ENCODE measurements at places on chromosomes 12 and 14. TPM values are rescaled to one million over a fixed set of nuclear protein-coding genes. Genes with fewer than 3 reads are reported as not detected.

DNA sequence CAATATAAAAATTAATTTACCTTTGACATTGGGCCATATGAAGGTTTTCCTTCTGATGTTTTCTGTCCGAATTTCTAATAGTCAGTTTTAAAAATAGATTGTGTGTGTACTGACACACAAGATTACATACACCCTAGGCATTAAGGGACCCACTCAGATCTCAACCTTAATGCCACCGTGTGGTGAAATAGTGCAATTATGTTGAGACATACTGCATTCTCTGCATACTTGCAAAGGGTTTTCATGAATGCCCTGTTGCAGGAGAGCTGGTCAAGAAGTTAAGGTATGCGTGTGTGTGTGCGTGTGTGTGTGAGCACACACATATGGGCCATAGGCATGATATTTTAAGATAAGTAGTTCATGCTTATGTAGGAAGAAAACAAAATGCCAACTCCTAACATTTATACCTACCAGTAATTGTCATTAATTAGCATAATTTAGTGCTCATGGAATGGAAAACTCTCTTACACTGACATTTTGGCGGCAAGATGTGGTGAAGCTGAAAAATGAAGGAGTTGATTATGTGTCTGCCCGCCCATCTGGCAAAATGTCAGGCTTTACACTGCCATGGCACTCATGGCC is 58.8 kb downstream of the PIK3C2G start:
- H3K4me3 ChIP-seq = no peak overlapping the region
- H3K36me3 ChIP-seq = no peaks in the 10 kb centered on the region
- H3K4me1 ChIP-seq = no peaks in the 10 kb centered on the region
- no peaks in the 10 kb centered on the region for H3K27me3 ChIP-seq

DNA sequence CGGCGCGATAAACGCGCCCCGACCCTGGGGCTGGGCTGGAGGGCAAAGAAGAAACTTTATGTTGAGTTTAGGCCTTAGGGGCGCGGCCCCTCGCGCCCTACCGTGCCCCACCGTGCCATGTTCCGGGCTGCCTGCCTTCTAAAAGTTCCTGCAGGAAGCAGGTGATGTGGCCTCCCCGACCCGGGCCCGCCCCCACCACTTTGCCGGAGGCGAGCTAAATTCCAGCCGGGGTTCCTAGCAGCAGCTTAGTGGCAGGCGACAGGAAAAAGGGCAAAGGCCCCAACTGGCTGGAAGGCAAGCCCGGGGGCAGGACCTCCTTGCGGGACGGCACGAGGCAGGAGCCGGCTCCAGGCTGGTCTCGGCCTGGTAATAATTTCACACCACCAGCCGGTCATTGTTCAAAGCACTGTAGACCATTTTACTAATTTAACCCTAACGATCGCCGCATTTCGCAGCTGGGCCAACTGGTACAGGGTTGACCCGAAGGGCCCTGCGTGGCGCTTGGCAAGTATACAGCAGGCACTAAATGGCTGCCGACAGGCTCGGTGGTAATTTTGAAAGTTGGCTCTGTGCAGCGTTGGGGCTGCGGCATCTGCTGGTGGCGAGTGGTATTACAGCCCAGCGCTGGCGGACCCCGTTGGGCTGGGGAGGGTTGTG is 895 bp upstream of the CCDC88C start:
- peak overlapping the region; percentile 75 for H3K27ac ChIP-seq
- DNase-seq = peak; percentile 76
- peak overlapping the region; percentile 75 for H3K4me3 ChIP-seq
- no peaks in the 10 kb centered on the region for H3K27me3 ChIP-seq

DNA sequence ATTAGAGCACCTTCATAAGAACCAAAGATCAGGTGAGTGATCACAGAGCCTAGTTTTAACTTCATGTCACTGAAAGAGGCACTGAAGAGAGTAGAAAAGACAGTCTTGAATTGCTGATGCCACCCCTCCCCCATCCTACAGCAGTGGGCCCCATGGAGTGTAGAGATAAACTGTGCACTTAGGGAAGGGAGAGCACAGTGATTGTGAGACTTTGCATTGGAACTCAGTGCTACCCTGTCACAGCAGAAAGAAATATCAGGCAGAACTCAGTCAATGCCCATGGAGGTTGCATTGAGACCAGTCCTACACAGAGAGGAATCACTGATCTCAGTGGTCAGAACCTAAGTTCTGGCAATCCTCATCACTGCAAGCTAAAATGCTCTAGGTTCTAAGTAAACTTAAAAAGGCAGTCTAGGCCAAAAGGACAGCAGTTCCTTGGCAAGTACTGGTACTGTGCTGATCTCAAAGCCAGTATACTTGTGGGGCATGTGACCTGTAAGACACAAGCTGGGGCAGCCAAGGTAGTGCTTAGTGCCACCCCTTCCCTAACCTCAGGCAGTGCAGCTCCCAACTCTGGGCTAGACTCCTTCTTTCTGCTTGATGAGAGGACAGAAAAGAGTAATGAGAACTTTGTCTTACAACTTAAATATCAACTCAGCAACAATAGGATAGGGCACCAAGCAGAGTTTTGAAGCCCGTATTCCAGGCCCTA is 94.1 kb downstream of the FSCB start:
- no peak overlapping the region for H3K4me3 ChIP-seq
- H3K36me3 ChIP-seq = no peaks in the 10 kb centered on the region
- DNase-seq = no peak
- H3K27me3 ChIP-seq = no peaks in the 10 kb centered on the region
- no peaks in the 10 kb centered on the region for H3K4me1 ChIP-seq

DNA sequence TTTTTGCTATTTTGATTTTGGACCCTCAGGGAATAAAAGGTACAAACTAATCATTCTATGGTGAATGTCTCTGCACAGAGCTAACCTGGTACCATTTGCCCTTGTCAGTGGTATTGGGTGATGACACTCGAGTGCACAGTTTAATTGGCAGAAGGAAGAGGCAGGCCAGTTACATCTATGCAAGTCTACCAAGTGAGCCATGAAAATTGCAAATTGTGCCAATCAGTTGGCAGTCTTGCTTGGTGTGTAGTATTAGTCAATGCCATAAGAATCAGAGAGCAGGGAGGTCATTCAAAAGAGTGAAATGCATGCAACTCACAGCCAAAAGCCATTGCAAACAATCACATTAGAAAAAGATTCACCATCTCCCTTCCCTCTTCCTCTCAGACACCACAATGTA is 479.6 kb downstream of the ADAMTS20 start:
- no peak overlapping the region for H3K4me3 ChIP-seq
- no peak overlapping the region for H3K27ac ChIP-seq
- no peaks in the 10 kb centered on the region for H3K4me1 ChIP-seq
- no peaks in the 10 kb centered on the region for H3K27me3 ChIP-seq
- no peak for DNase-seq

DNA sequence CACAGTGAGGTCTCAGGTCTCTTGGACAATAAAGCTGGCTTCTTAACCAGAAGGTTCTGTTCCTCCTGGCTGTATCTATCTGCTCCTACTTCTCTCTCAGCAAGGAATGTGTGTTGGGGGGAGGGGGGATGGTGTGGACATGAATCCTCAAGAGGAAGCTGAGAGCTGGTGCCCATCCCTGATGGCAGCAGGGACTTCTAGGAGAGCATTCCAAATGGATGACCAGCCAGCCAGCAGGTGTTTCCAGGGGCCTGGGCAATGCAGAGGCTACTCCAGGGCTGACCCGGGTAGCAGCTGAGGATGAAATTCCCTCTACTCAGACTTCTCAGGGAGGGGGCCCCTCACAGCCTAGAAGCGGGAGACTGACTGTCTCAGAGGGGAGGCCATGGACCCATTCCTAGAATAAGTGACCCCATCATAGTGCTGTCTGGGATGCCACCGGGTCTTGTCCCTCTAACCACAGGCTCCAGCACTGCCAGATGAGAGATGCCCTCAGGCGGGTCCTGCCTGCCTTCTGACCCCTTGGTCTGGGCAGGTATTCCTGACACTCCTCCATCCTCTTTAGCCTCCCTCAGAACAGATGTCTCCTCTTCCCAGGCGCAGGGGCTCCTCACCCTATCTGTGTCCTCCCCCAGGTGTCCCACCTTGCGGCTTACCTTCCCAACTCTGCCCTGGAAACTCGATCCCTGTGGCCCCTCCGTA is 1.2 kb downstream of the RAB15 start:
- peaks cover 11% of the 10 kb centered on the region for H3K4me1 ChIP-seq
- no peak overlapping the region for H3K27ac ChIP-seq
- H3K27me3 ChIP-seq = peaks cover 26% of the 10 kb centered on the region
- H3K4me3 ChIP-seq = no peak overlapping the region
- no peaks in the 10 kb centered on the region for H3K36me3 ChIP-seq

DNA sequence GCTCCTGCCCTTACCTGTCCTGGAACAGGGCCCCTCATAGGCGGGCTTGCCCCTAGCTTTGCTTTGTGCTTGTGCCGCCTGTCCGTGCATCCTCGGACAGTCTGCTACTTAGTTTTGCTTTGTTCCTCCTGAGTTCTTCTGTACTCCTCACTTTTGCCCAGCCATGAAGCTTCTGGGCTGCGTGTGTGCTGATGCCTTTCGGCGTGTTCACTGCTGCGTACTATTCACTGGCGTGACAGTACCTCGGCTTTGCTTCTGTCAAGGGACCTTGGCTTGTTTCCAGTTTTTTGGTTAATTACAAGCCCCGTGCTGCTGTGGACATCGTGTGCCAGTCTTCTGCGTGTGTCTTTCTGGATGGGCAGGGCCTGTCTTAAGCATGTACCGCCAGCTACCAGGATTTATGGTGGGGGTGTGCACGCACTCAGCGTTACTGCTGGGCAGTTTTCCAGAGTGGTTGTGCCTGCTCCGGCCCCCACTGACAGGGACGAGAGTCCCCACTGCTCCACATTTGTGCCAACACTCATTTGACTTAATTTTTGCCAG is 2.5 kb downstream of the PACS2 start:
- no peak for DNase-seq
- no peaks in the 10 kb centered on the region for H3K36me3 ChIP-seq
- H3K4me3 ChIP-seq = no peak overlapping the region

GRCh38 chr14:32933629-32934072 is 5.0 kb upstream of the NPAS3 start:
- peaks cover 80% of the 10 kb centered on the region for H3K27me3 ChIP-seq
- no peaks in the 10 kb centered on the region for H3K4me1 ChIP-seq
- no peak overlapping the region for H3K27ac ChIP-seq
- no peak for DNase-seq
- H3K4me3 ChIP-seq = no peak overlapping the region
- H3K36me3 ChIP-seq = no peaks in the 10 kb centered on the region

DNA sequence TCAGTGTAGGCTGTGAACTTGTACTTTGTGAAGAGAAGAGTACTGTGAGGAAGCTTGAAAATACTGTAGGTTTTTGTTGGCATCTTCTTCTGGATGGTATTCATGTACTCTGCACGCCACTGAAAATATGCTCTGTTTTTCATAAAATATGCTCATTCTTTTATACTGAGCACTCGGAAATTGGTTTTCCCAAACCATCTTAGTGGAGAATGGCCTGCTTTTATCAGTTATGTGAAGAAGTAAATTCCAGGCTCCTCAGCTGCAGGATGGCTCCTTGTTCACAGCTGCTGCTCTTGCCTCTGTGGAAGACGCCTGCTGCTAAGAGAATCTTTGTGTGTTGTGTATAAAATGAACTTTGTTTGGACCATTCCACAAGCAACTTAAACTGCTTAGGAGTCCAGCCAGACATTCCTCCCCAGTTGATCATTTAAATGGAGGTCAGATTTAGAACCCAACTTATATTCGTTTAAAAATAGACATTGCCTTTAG is 443.5 kb upstream of the RGS6 start:
- no peak for DNase-seq
- H3K27me3 ChIP-seq = no peaks in the 10 kb centered on the region
- no peaks in the 10 kb centered on the region for H3K4me1 ChIP-seq
- H3K27ac ChIP-seq = no peak overlapping the region
- no peak overlapping the region for H3K4me3 ChIP-seq

GRCh38 chr12:76726626-76727025 is 37.3 kb upstream of the ZDHHC17 start:
- no peak overlapping the region for H3K4me3 ChIP-seq
- no peak for DNase-seq
- H3K4me1 ChIP-seq = no peaks in the 10 kb centered on the region
- H3K36me3 ChIP-seq = no peaks in the 10 kb centered on the region
- no peak overlapping the region for H3K27ac ChIP-seq

GRCh38 chr12:49909826-49910225 is 6.1 kb upstream of the FAIM2 start:
- H3K4me1 ChIP-seq = no peaks in the 10 kb centered on the region
- no peak overlapping the region for H3K4me3 ChIP-seq
- DNase-seq = no peak
- H3K27me3 ChIP-seq = peaks cover 11% of the 10 kb centered on the region
- H3K27ac ChIP-seq = no peak overlapping the region

DNA sequence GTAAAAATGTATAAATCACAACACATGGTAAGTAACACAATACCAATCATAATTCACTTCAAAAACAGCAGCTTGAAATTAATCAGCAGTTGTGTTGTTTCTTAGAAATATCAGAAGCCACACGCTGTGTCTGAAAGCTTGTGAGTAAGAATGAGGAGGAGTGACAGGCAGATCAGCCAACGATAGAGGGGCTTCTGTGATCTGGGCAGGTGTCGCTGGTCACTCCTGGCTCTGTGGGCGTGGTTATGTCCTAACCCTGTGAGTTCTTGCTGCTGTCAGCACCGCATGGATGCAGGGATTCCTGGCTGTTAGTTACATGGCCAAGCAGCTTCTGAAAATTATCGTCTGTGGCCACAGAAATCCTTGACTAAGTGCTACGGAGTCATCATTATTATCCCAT is 123.4 kb downstream of the SLC25A47 start:
- H3K36me3 ChIP-seq = no peaks in the 10 kb centered on the region
- H3K4me1 ChIP-seq = peaks cover 11% of the 10 kb centered on the region
- H3K4me3 ChIP-seq = no peak overlapping the region
- DNase-seq = no peak
- H3K27ac ChIP-seq = no peak overlapping the region

DNA sequence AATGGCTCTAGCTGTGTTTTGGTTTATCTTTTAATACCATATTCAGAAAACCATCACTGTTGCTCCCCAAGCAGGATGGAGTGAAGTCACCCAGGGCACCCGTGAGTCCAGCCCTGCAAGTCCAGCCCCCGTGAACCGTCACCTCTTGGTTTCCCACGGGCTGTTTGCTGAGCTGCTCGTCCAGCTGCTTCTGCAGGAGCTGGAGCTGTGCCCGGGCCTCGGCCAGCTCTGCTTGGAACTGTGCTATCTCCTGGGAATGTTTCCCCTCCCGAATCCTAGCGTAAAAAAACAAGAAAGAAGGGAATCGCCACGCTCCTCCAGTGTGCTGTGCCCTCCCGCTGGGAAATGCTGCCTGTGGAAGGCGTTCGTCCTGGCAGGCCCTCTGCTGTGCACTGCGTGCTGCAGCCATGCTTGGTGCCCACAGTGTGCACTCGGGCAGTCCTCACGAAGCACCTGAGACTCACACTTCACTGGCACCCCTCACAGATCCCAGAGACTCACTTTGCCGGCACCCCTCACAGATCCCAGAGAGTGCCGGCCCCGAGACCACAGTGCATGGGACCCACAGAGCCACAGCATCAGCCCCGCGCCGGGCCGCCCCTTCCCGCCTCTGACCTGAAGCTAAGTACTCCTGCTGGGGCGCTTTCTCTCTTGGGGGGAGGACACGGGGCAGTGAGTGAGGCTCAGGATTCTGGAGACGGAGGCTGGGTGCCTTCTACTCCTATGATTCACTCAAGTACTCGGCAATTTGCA is 15.4 kb upstream of the ANKLE2 start:
- no peak for DNase-seq
- peaks cover 92% of the 10 kb centered on the region for H3K36me3 ChIP-seq
- H3K27ac ChIP-seq = no peak overlapping the region
- no peaks in the 10 kb centered on the region for H3K27me3 ChIP-seq
- H3K4me1 ChIP-seq = peaks cover 6% of the 10 kb centered on the region
- H3K4me3 ChIP-seq = no peak overlapping the region

The PA2G4 gene
- polyA plus RNA-seq = 84.2 TPM

The FGF23 gene
- not detected for polyA plus RNA-seq

The LRCOL1 gene
- not detected for polyA plus RNA-seq

The ASCL4 gene
- not detected for polyA plus RNA-seq

The LUM gene
- not detected for polyA plus RNA-seq

The MAPKAPK5 gene
- polyA plus RNA-seq = 58.2 TPM

The PROX2 gene
- polyA plus RNA-seq = not detected

The LRRC9 gene
- not detected for polyA plus RNA-seq
